ENCODE measurements at places on chromosomes 5 and 9.

- no peak for DNase-seq
Measured at GRCh38 chr5:36452424-36453006, 150.8 kb upstream of the RANBP3L start.

GRCh38 chr9:84136119-84136868 is 155.7 kb downstream of the RMI1 start:
- DNase-seq = no peak

GRCh38 chr5:57298985-57299491 is 125.2 kb downstream of the GPBP1 start:
- DNase-seq = peak; percentile 49

DNA sequence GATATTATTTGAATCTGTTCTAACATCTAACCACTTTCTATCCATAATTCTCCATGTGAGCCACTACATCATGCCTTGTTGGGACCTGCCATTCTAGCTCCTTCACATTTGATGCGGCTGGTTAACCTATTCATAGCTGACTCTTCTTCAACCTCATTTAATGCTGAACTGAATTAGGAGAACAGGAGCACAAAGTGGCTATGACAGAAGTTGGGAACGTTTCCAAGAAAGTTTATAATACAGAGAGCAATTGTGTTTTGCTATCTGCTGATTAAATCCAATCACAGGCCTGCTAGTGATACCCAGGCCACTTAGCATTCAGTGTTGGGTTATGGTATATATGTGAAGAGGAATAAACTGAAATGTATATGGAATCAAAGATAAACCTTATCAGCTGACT is 440.3 kb downstream of the PTPRD start:
- no peak for DNase-seq

DNA sequence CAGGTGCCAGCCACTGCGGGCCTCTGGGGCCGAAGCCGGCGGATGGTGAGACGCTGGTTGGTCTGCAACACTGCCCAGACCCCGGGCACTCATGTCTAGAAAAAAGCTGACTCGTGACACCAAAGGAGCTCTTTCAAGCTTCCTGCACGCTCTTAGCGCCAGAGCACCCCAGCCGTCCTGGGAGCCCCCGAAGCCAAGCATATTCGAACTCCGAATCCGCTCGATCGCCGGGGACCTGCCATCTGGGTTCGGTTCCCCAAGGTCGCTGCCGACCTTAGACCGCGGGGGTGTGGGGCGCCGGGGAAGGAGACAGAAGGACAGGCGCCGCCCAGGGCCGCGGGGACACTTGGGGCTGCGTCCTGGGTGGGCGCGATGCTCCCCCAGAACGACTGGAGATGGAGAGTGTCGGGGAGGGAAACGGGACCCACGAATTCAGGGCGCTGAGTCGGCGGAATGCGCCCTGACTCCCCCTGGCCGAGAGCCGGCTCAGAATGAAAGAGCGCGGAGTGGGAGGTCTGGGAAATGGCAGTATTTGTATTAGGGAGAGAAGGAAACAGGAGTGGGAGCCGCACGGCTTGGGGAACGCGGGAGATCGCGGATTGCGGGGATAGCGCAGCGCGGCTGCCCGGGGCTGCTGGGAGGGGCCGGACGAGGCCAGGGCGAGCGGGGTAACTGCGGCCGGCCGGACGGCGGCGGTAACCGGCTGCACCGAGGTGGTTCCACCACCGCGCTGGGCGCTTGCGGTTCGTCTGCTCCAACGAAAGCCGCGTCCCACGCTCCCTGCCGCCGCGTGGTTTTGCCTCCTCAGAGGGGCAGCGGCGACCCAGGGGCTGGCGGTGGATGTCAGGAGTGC is 20.1 kb upstream of the MARCHF6 start:
- DNase-seq = no peak

GRCh38 chr5:59067956-59068656 is 485.2 kb downstream of the RAB3C start:
- no peak for DNase-seq

GRCh38 chr9:128928624-128929023 is 7.8 kb downstream of the PHYHD1 start:
- DNase-seq = no peak

- DNase-seq = no peak
Measured at GRCh38 chr9:136329636-136330405, 2.5 kb downstream of the GPSM1 start.

DNA sequence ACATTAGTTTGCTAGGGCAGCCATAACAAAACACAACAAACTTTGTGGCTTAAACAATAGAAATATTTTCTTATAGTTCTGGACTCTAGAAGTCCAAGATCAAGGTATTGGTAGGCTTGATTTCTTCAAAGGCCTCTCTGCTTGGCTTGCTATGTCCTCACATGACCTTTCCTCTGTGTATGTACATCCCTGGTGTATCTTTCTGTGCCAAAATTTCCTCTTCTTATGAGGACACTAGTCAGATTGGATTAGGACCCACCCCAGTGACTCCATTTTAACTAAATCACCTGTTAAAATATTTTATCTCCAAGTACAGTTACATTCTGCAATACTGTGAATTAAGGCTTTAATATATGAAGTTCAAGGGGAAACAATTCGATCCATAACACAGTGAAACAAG is 168.9 kb upstream of the CCNH start:
- DNase-seq = no peak

- no peak for DNase-seq
Measured at GRCh38 chr5:135337064-135337463, 62.0 kb downstream of the MACROH2A1 start.

- no peak for DNase-seq
Measured at GRCh38 chr5:65808251-65808741, 86.3 kb downstream of the NLN start.

DNA sequence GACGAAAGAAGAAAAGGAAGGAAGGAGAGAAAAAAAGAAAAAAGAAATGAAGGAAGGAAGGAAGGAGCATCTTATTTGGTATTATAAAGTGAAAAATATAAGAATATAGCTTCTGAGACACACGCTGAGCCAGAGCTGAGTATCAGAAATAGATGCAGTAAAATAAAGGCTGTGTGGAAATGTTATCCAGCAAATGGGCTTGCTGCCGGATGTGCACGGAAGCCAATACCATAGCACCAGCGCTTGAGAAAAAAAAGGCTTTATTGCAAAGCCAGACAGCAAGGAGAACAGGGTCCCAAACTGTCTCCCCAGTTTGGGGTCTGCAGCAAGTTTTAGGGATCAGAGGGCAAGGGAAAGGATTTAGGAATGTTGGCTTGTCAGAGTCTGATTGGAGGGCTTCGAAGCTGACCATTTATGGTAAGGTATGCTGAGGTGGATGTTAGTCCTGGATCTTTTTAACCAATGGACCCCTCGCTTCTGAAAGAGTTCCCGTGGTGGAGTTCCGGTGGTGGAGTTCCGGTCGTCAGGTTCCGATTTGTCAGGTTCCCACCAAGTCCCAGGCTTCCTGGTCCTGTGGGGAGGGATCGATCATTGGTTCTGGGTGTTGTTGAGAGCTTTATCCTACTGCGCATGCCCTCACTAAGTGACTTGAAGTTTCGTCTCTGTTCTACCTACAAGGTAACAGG is 70.4 kb downstream of the SFXN1 start:
- no peak for DNase-seq

- DNase-seq = no peak
Measured at GRCh38 chr9:120564589-120564988, 15.4 kb downstream of the CDK5RAP2 start.

DNA sequence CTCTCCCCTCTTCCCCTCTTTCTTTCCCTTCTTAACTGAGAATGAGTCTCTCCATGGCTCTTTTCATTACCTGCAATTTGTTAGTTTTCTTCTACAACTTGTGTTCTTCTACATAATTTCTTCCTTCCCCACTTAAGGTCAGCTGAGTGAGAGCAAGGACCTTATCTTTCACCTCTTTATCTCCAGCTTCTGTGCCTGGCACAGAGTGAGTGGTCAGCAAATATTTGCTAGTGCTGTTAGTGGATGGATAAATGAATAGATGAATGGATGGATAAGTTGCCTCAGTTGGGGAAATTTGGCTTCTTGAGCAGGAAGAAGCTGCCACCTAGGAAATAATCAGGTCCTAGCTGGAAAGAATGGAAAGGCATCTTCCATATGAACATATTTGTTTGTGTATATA is 44.6 kb upstream of the PPARGC1B start:
- DNase-seq = no peak
